ENCODE measurements at places on chromosomes 16 and 17. TPM values are rescaled to one million over a fixed set of nuclear protein-coding genes. Genes with fewer than 3 reads are reported as not detected.

GRCh38 chr17:78257810-78258322, 26.4 kb downstream of the TMEM235 start:
- peaks cover 69% of the 10 kb centered on the region for H3K4me1 ChIP-seq
- H3K27ac ChIP-seq = peak overlapping the region; percentile 72
- H3K4me3 ChIP-seq = no peak overlapping the region
- no peaks in the 10 kb centered on the region for H3K36me3 ChIP-seq
- no peaks in the 10 kb centered on the region for H3K27me3 ChIP-seq
- DNase-seq = peak; percentile 26

The SLC16A13 gene
- 3.8 TPM for total RNA-seq

- no peak overlapping the region for H3K27ac ChIP-seq
- DNase-seq = no peak
- H3K4me1 ChIP-seq = no peaks in the 10 kb centered on the region
- H3K36me3 ChIP-seq = no peaks in the 10 kb centered on the region
- H3K4me3 ChIP-seq = no peak overlapping the region
Measured at GRCh38 chr17:80168371-80168770, 1.5 kb upstream of the CARD14 start.

The CRHR1 gene
- not detected for total RNA-seq

- no peaks in the 10 kb centered on the region for H3K4me1 ChIP-seq
- H3K4me3 ChIP-seq = no peak overlapping the region
- H3K27me3 ChIP-seq = no peaks in the 10 kb centered on the region
- H3K27ac ChIP-seq = no peak overlapping the region
Measured at GRCh38 chr16:52068447-52069074, 478.4 kb downstream of the TOX3 start.

The C16orf54 gene
- 89.4 TPM for total RNA-seq

DNA sequence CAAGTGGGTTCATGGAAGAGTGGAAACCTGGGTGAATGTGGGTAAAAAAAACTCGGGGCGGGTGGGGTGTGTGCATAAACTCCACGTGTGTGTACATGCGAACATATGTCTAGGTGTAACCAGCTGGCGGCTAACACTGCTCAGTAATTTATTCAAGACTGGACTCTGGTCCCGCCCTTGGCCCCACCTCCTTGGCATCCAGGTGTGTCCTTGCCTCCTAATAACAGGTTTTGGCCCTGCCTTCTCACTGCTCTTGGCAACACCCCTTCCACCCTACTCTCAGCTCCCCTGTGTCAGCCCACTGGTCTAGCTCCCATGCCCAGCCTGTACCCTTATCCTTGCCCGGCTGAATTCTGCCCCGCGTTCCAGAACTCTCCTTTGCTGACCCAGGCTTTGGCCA, 8.3 kb downstream of the FLII start:
- H3K27me3 ChIP-seq = no peaks in the 10 kb centered on the region
- H3K4me3 ChIP-seq = no peak overlapping the region
- H3K36me3 ChIP-seq = peaks cover 86% of the 10 kb centered on the region
- H3K27ac ChIP-seq = no peak overlapping the region

The HEATR9 gene
- total RNA-seq = not detected

DNA sequence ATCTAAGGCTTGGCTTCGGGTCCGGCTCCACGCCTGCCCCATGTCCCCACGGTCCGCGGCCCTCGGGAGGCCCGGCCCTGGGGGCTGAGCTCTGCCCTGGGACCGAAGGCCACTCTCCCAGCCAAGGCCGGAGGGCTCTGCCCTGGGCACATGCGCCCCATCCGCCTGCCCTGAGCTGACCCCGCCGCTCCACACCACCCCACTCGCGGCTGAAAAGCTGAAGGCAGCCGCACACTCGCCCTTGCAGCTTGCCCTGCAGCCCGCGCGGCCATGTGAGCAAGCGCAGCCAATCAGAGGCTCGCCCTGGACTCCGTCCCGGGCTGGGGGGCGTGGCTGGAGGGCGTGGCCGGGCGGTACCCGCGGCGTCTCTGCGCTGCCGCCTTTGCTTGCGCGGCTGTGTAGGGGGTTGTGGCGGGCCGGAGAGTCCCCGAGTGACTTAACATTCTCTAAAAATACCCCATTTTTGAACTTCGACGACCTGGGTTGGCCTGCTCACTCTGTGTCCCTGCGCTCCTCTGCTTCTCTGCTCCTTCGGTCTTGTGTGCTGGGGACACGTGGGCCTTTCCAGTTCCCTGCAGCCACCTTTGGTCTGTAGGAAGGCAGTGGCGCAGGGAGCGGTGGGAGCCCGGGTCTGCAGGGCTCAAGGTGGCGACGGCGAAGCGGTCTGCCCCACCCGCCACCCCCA, 8.8 kb upstream of the MAP2K3 start:
- peak overlapping the region; percentile 89 for H3K27ac ChIP-seq
- H3K36me3 ChIP-seq = no peaks in the 10 kb centered on the region
- no peaks in the 10 kb centered on the region for H3K27me3 ChIP-seq
- DNase-seq = peak; percentile 91
- H3K4me1 ChIP-seq = peaks cover 43% of the 10 kb centered on the region

- H3K27ac ChIP-seq = no peak overlapping the region
- peaks cover 10% of the 10 kb centered on the region for H3K4me1 ChIP-seq
- H3K36me3 ChIP-seq = no peaks in the 10 kb centered on the region
Measured at GRCh38 chr16:88534638-88535190, 35.5 kb upstream of the ZC3H18 start.

The RAB37 gene
- total RNA-seq = 85.5 TPM

The ZP2 gene
- total RNA-seq = not detected

DNA sequence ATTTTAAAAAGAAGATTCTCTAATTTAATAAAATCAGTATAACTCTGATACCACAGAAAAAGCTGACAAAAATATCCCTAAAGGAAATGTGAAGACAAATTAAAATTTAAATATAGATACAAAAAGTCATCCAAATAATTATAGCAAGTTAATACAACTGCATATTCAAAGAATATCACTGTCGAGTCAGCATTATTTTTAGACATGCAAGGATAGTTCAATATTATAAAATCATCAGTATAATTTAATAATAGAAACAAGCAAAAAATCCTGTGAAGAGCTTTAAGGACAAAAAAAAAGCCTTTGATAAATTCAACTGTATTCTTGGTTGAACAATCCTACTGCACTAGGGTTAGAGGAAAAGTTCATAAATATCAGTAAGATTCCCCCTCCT, 21.0 kb upstream of the CDYL2 start:
- DNase-seq = no peak
- H3K27me3 ChIP-seq = peaks cover 7% of the 10 kb centered on the region
- H3K4me3 ChIP-seq = no peak overlapping the region
- H3K4me1 ChIP-seq = no peaks in the 10 kb centered on the region

DNA sequence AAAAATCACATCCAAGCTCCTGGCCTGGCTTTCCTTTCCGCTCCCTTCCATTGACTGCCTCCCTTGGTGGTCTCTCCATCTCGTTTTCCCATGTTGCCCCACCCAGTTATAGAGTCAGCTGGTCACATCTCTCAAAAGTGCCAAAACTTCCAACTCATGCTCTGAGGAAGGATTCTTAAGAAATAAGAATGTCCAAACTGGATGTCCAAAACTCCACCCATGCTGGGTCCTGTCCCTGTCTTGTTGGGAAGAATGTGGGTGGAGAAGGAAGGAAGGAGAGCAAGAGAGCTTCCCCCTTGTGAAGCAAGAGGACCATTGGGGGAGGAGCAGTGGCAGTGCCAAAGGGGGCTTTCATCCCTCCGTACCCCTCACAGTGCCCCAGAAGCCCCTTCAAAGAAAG, 44.6 kb upstream of the MAP3K14 start:
- H3K27ac ChIP-seq = no peak overlapping the region
- H3K36me3 ChIP-seq = no peaks in the 10 kb centered on the region
- no peak overlapping the region for H3K4me3 ChIP-seq
- peaks cover 7% of the 10 kb centered on the region for H3K27me3 ChIP-seq
- H3K4me1 ChIP-seq = no peaks in the 10 kb centered on the region

The WFDC1 gene
- total RNA-seq = not detected

DNA sequence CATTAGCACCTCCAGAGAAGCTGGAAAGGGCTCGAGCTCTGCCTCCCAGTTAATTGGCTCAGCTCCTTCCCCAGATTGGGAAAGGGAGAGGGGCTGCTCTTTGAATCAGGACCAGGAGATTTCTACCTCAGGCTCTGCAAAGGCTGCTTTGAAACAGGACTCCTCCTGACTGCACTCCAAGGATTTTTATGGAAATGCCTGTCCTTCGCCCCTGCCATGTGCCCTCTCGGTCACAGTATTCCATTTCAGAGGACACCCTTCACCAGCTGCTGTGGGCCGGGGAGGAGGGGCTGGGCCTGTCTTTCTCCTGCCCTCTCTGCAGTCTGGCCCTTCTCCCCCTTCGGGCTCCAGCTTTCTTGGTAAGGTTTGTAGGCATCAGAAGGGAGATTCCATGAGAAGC, 13.6 kb downstream of the MRM1 start:
- no peaks in the 10 kb centered on the region for H3K36me3 ChIP-seq
- no peaks in the 10 kb centered on the region for H3K27me3 ChIP-seq
- H3K4me3 ChIP-seq = no peak overlapping the region
- no peak for DNase-seq
- no peak overlapping the region for H3K27ac ChIP-seq

- H3K4me1 ChIP-seq = no peaks in the 10 kb centered on the region
- no peak for DNase-seq
- no peaks in the 10 kb centered on the region for H3K27me3 ChIP-seq
- H3K36me3 ChIP-seq = no peaks in the 10 kb centered on the region
- no peak overlapping the region for H3K27ac ChIP-seq
Measured at GRCh38 chr16:72198021-72198711, 26.2 kb upstream of the PMFBP1 start.

DNA sequence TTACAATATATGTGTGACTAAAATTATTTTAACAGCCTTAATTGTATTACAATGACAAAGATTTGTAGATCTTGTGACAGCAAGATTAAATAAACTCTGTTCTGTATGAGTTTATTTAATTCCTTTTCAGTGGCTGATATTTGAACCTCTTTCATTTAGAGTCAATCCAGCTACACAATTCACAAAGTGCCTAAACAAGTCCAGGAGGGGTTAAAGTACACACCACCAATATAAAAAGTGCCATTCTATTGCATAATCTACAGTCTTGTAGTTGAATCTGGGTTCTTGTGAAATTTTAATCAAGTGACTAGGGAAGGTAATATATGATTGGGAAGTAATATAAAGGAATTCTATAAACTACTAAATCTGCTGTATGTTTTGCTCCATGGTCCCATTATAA, 3.9 kb upstream of the NFAT5 start:
- peaks cover 15% of the 10 kb centered on the region for H3K4me1 ChIP-seq
- H3K36me3 ChIP-seq = no peaks in the 10 kb centered on the region
- DNase-seq = no peak
- H3K27ac ChIP-seq = no peak overlapping the region
- H3K27me3 ChIP-seq = no peaks in the 10 kb centered on the region

DNA sequence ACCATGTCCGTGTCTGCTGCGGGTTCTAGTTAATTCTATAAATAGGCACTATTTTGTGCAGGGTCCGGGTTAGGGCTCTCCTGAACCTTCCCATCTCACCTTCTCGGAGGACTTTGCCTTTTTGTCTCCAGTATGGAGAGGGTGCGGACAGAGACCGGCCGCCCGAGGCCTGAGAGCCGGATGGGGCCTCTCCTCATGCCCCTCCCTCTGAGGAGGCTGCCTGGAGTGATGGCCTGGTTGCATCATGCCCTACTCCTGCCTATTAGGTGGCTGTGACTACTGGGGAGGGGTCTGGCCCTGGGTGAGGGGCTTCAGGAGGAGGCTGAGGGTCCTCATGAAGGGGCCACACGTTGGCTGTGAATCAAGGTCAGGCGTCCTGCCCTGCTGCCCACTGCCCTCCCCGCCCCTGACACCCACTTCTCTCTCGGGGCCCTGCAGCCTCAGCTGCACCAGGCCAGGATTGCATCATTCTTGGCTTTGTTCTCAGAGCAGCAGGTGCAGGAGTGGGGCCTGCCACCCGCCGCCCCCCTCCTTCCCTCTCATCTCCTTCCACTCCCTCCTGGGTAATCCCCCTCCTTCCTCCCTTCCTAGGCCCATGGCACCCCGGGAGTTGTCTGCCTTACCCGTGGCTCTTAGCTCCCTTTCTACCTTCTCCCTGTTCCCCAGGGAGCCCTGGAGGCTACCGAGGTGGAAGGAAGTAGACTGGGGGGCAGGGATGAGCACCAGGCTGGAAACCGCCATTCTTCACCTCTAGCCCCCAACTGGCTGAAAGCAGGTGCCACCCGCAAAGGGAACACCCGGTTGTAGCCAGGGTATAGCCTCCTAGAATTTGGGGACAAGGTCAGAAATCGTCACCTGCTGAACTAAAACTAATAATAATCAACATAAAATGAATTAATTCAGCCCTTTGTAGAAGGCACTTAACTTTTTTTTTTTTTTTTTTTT, 12.7 kb upstream of the ARHGAP23 start:
- no peak for DNase-seq
- peaks cover 15% of the 10 kb centered on the region for H3K4me1 ChIP-seq
- H3K4me3 ChIP-seq = no peak overlapping the region
- peaks cover 8% of the 10 kb centered on the region for H3K27me3 ChIP-seq

The AOC3 gene
- 0.49 TPM for total RNA-seq

The KRTAP9-2 gene
- not detected for total RNA-seq

The MYO1C gene
- 33.7 TPM for total RNA-seq

DNA sequence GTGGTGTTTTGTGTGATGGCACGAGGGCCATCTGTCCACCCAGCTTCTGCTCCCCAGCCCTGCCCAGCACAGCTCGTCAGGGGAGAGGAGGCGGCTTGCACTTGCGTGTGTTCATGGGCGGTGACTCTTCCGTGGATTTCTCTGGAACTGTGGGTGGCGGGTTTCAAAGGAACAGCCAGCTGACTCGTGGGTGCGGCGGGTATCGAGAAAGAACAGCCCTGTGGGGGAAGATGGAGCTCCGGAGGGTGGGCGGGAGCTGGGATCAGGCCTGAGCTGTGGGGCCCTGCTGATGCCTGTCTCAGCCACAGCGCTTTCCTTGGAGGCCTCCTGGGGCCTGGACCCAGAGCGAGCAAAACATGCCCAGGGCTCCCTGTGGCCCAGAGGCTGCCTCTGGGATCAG, 13.2 kb downstream of the NAGPA start:
- no peak for DNase-seq
- H3K4me3 ChIP-seq = no peak overlapping the region

GRCh38 chr16:60203525-60204124, 1469.5 kb upstream of the GOT2 start:
- no peaks in the 10 kb centered on the region for H3K27me3 ChIP-seq
- no peak for DNase-seq
- no peak overlapping the region for H3K27ac ChIP-seq
- no peak overlapping the region for H3K4me3 ChIP-seq
- H3K4me1 ChIP-seq = no peaks in the 10 kb centered on the region
- H3K36me3 ChIP-seq = no peaks in the 10 kb centered on the region

The PYDC1 gene
- total RNA-seq = not detected

DNA sequence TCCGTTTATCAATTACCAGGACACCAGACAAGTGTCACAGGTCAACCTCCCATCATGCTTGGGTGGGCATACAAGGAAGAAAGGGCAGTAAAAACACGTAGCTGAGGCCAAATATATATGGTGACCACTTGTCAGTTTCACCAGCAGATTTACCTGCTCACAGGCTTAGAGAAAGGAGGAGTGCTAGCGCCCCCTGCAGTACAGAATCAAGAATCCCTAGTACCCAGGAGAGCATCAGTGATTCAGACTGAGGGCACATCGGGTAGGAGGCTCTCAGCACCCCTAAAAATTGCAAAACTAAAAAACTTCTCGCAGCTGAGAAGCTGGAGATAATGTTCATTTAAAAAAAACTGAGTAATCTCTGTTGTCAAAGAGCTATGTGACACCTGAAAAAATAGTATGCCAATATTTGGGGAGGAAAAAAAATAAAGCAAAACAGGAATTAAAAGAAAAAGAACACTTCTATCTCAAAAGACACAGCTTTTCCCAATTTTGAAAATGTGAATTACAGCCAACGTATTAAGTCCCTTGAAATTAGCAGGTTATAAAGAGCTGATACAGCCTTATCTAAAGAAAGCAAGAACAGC, 21.2 kb upstream of the MON1B start:
- H3K36me3 ChIP-seq = no peaks in the 10 kb centered on the region
- H3K27ac ChIP-seq = no peak overlapping the region
- H3K4me3 ChIP-seq = no peak overlapping the region
- no peak for DNase-seq

All from CD4-positive, CD25-positive, alpha-beta regulatory T cell (primary cell).